ENCODE measurements at places on chromosomes 3 and 15.

DNA sequence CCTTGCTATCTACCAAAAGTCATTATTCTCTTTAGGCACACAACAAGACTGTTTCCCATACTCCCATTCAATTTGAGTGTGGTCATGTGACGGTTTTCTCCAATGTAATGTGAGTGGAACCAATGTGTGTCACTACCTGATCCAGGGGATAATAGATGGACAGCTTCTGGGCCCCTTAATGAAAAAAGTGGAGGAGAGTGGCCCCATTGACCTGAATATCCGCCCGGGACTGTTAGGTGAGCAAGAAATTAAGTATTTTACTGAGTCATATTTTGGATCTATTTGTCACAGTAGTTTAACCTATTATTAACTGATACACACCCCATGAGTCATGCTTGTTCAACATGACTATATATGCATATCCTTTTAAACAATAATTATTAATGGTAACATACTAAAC lies 15.1 kb upstream of the ARID3B start:
- no peak for DNase-seq

GRCh38 chr3:83934192-83935021 lies 1024.4 kb upstream of the CADM2 start:
- DNase-seq: no peak

DNA sequence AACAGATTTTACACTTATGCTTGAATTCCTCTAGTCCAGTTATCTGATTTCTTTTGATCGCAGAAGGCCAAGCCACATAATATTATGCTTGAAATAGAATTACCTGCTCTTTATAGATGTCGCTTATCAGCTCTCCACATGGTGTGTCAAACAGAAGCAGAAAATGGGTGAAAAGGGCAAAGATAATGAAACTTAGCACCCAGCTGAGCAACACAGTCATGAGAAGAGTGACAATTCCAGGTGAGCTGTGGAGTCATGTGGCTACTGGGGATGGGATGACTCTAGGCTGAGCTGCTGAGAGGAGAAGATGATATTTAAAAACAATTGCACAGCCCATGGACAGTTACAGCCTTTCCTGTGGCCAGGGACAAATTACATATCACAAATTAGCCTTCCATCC lies 398.7 kb upstream of the PDZRN3 start:
- no peak for DNase-seq

GRCh38 chr3:52874864-52875587 lies 22.3 kb downstream of the STIMATE start:
- DNase-seq: no peak

GRCh38 chr3:142211034-142211433 lies 14.4 kb downstream of the GK5 start:
- no peak for DNase-seq

- no peak for DNase-seq
Observed at GRCh38 chr3:70556056-70556455, 243.6 kb upstream of the MDFIC2 start.

- peak; percentile 11 for DNase-seq
Observed at GRCh38 chr3:72177075-72178050, 392.4 kb upstream of the PROK2 start.

- no peak for DNase-seq
Observed at GRCh38 chr3:55574671-55575070, 87.6 kb upstream of the WNT5A start.

- no peak for DNase-seq
Observed at GRCh38 chr15:33086500-33087121, 107.9 kb downstream of the FMN1 start.

- no peak for DNase-seq
Observed at GRCh38 chr3:170797685-170798084, 72.3 kb downstream of the RPL22L1 start.

GRCh38 chr3:26233374-26233773 lies 389.2 kb upstream of the LRRC3B start:
- DNase-seq: no peak

GRCh38 chr15:98735895-98736617 lies 87.7 kb downstream of the IGF1R start:
- no peak for DNase-seq

GRCh38 chr15:101093958-101094357 lies 157.9 kb downstream of the CHSY1 start:
- no peak for DNase-seq

DNA sequence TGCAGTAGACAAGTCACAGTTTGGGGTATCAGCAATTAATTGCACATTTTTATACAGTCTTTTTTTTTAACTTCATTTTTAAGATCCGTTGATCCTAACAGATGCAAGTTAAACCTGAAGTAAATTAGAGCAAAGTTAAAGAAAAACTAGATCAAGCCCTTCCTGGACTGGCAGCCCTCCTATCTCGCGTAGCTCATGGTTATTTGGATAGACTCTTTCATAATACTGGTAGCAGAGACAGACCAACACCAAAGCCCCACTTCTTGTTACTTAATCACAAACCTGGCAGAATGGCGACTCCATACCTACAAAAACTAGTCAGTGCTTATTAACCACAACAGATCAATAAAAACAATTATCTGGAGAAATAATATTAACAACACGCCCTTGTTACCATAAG lies 26.8 kb downstream of the SOX2 start:
- no peak for DNase-seq

- no peak for DNase-seq
Observed at GRCh38 chr3:186411994-186412393, 50.0 kb upstream of the DGKG start.

GRCh38 chr3:153273217-153273616 lies 111.2 kb downstream of the RAP2B start:
- DNase-seq: no peak

- no peak for DNase-seq
Observed at GRCh38 chr15:72907733-72908132, 124.2 kb upstream of the ADPGK start.

- DNase-seq: no peak
Observed at GRCh38 chr3:179027326-179027900, 44.2 kb downstream of the ZMAT3 start.

DNA sequence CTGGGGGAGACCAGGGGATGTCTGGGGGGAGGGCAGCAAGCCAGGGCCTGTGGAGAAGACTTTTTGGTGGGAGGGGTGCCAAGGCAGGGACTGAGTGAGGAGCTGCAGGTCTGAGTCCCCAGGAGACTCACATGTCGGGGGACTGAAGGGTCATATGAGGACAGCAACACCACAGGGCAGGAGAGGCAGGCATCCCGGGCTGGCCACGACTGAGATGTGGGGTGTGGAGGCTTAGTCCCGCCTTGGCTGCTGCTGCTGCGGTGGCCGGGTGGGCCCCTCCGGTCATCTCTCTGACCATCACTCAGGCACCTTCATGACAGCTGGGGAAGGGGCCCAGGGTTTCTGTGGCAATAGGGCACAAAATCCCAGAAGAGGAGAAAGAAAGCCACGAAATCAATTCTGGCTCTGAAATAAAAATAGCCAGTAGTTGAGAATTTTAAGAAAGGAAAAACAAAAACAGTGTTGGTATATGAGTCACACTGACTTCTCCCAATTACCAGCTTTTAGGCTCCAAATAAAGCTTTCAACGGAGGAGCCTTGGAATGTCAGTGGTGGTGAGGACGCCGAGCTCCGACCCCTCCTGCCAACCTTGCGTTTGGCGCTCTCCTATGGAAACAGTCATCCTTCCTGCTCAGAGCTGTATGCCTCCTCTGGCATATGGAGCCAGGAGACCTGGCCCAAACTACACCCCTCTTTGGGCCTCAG lies 52.9 kb upstream of the ITGA11 start:
- no peak for DNase-seq

DNA sequence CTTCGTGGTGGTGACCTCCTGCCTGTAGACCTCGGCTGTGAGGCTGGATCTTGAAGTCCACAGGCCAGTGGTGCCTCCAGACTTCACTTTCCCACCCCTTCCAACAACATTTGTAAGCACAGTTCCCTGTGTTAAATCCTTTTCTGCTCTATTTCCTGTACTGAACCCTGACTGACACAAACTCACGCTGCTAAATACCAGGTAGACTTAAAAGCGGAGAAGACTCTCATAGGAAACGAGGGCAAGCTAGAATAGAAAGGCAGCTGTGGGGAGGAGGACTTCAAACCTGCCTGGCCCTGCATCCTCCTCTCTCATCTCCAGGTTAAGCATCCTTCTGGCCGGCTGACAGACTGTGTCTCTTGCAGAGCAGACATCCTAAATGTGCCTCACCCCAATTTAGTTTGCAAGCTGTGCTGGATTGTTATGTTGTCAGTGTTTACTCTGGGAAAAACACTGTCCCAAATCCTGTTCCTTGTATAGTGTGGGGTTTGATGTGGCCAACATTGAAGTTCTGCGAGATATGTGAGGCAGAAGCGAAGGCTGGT lies 58.5 kb upstream of the LARS2 start:
- no peak for DNase-seq

- no peak for DNase-seq
Observed at GRCh38 chr3:191238321-191238817, 39.3 kb downstream of the OSTN start.

GRCh38 chr15:67768313-67768977 lies 56.9 kb upstream of the SKOR1 start:
- DNase-seq: no peak

DNA sequence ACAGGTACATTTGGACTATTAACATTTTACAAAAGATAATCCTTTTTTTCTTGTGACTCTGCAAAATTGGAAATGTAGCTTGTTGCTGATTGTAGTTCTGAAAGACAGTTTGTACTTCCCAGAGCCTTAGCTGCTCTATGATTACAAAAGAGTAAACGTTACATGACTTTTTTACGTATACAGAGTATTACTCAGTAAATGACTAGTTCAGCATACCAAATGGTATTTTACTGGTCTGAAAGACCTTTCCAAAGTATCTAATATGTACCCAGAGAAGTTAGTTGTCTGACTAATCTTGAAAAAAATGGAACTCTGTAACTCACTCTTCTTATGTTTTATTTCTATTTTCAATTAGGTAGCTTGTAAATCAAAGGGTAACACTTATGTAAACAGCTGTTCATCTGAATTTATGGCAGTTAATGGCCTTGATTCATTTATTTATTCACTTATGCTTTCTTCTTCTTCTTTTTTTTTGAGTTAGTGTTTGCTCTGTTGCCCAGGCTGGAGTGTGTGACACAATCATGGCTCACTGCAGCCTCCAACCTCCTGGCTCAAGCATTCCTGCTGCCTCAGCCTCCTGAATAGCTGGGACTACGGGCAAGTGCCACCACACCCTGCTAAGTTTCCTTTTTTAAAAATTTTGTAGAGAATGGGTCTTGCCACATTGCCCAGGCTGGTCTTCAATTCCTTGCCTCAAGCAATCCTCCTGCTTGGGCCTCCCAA lies 151.7 kb downstream of the C3orf38 start:
- no peak for DNase-seq

Data from stimulated activated CD4-positive, alpha-beta T cell treated with anti-CD3 and anti-CD28 coated beads, Interleukin-12 subunit alpha, Interleukin-12 subunit beta, amount 100 ng/mL, for 24 hours (primary cell).